Neural progenitor cell (in vitro differentiated cells): ENCODE measurements at places on chromosomes 3 and 15.

GRCh38 chr15:73972984-73973682 is 19.0 kb downstream of the STOML1 start:
- H3K36me3 ChIP-seq: no peaks in the 10 kb centered on the region
- H3K27me3 ChIP-seq: peaks cover 30% of the 10 kb centered on the region
- DNase-seq: peak; percentile 92
- peaks cover 2% of the 10 kb centered on the region for H3K4me1 ChIP-seq
- no peak overlapping the region for H3K27ac ChIP-seq

- no peak overlapping the region for H3K27ac ChIP-seq
- no peaks in the 10 kb centered on the region for H3K36me3 ChIP-seq
- H3K4me3 ChIP-seq: no peak overlapping the region
- no peaks in the 10 kb centered on the region for H3K27me3 ChIP-seq
Measured at GRCh38 chr3:57998366-57999283, 9.6 kb upstream of the FLNB start.

DNA sequence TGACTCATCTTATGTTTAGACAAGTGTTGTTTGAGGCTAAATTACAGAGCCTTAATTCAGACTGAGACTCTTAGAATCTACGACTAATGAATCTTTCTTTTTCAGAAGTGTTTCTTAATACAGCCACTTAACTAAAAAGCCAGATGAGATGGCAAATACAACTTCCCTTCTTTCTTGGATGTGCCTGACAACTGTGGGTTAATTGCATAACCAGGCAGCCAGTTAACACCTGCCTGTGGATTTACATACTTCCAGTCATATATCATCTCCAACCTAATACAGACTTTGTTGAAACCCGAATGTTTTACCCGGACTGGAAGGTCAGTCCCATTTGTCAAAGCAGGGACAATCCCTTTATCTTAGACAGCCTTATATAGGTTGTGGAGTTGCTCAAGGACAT is 297.6 kb downstream of the VPS13C start:
- no peaks in the 10 kb centered on the region for H3K27me3 ChIP-seq
- no peak for DNase-seq
- H3K4me1 ChIP-seq: peaks cover 11% of the 10 kb centered on the region
- no peak overlapping the region for H3K27ac ChIP-seq
- no peaks in the 10 kb centered on the region for H3K36me3 ChIP-seq
- no peak overlapping the region for H3K4me3 ChIP-seq

GRCh38 chr15:60478566-60479360 is at the start of gene ICE2:
Gene ICE2, minus strand, starts transcription at chr15:60479142. Its CDS starts 1,165 bp downstream, at chr15:60477977.
- H3K4me1 ChIP-seq: peaks cover 19% of the 10 kb centered on the region
- DNase-seq: peak; percentile 96
- peak within 1 kb of the TSS; percentile 60 for H3K27ac ChIP-seq

GRCh38 chr3:74643636-74644035 is 29.2 kb upstream of the CNTN3 start:
- no peak overlapping the region for H3K4me3 ChIP-seq
- no peaks in the 10 kb centered on the region for H3K4me1 ChIP-seq
- H3K27ac ChIP-seq: no peak overlapping the region
- no peaks in the 10 kb centered on the region for H3K27me3 ChIP-seq
- no peak for DNase-seq

DNA sequence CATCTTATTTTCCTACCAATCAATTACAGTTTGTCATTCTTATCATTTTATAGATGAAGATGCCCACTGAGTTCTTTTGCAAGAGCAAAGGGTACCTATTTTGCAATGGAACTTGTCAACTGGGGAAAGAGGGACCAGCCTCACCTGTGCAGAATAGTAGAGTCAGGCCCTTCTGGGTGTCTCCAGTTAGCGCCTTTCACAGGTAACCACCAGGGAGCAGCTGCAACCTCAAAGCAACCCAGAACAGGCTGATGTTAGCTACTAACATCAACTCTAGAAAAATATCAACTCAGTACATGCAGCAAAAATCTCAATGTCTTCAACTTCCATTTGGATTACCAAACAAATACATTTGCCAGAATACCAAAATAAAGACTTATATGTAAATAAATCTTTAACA is 47.1 kb downstream of the SUMF1 start:
- no peaks in the 10 kb centered on the region for H3K27me3 ChIP-seq
- DNase-seq: no peak
- H3K27ac ChIP-seq: no peak overlapping the region
- H3K36me3 ChIP-seq: no peaks in the 10 kb centered on the region
